Umbilical cord (tissue), 2 donors: ENCODE measurements at places on chromosomes 16 and 17. TPM values are rescaled to one million over a fixed set of nuclear protein-coding genes. Genes with fewer than 3 reads are reported as not detected.

Gene TPSAB1
- total RNA-seq = 8.9 TPM

DNA sequence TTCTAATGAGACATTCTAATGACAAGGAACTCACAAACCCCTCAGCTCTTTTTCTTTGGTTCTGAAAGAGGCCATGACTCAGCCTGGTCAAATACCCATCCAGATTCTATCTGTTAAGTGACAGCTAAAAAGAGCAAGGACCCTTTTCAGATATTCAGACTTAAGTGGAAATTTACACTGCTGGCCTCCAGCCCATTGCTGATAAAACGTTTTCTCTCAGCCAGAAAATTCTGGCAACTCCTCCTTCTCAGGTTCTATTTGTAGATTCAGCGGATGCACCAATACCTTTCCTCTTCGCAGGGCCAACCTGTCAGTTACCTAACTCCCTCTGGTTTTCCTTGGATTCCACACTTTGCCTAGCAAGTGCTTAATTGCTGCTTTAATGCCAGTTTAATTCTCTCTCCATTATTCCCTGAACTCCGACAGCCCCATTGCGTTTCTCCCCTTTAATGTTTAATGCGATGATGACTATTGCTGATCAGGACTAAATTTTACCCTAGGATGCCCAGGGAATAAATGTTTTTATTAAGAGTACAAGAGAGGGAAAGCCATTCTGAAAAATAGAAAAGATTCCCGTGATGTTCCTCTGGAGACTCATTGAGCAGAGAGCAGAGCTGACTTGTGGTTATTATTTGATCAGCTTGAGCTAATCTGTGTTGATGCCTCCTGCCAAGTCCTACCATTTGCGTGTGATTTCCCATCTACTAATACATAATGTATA, 35.9 kb upstream of the TOM1L1 start:
- DNase-seq = peak; percentile 50

DNA sequence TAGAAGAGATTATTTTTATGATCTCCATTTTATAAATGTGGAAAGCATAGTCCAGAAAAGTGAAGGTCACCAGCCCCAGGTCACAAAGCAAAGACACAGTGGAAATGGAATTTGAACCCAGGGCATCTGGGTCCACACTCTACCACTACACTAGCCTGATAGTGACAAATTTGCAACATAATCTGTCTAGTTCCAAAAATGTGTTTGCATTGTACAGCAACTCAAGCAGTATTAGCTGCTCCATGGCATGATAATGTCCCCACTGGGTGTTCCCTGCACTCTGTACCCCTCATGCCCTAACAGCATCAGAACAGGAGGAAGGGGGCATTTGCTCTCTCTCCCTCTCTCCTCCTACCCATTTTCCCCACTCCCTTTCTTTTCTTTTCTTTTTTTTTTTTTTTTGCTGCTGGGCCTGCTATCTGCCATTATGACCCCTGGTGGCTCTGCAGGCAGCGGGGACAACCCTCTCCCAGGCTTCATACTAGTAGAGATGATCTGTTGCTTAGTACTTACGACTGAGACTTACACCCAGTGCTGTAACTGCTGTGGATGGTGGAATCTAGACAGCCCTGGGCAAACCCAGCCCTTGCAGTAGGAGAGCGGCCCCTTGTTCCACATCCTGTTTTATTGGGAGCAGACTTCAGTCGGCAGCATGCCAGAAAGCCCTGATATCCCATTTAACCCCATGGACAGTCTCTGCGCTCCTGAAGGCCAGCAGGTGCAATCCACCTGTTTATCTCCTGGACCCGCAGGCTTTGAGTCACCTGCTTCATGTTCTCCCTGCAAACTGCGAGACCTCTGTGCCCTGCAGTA, 306.3 kb downstream of the SOX9 start:
- DNase-seq = no peak

GRCh38 chr17:50362661-50363060, 10.3 kb downstream of the MRPL27 start:
- DNase-seq = no peak
